ENCODE measurements at places on chromosomes 6 and 20. TPM values are rescaled to one million over a fixed set of nuclear protein-coding genes. Genes with fewer than 3 reads are reported as not detected.

PHACTR1 gene
- total RNA-seq: 10.0 TPM

SYCP2L gene
- total RNA-seq: 6.4 TPM

MYCT1 gene
- 0.61 TPM for total RNA-seq

HLA-DPA1 gene
- total RNA-seq: 0.50 TPM

NOP56 gene
- 256 TPM for total RNA-seq

RSPH4A gene
- total RNA-seq: 0.72 TPM

OR2H2 gene
- total RNA-seq: not detected

CNBD2 gene
- 2.1 TPM for total RNA-seq

SCUBE3 gene
- total RNA-seq: 8.5 TPM

RIMS4 gene
- 0.53 TPM for total RNA-seq

TRAPPC3L gene
- not detected for total RNA-seq

SOBP gene
- total RNA-seq: 4.7 TPM

DNA sequence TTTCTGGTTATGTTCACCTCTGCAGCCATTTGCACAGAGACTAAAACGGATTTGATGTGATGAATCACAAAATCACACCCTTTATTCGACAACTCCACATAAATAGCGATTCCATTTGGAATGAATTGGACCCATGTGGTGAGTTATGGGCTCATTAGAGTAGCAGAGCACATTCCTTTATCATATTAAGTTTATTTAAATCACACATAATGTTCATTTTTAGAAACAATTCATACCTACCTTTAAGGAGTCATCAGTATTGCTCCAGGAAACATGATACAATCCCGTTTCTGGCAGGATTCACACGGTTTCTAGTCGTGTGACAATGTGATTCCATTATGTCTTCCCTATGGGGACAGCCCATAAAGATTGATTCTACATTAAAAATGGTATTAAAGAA is 303.5 kb downstream of the CDH4 start:
- peak; percentile 11 for DNase-seq

DNA sequence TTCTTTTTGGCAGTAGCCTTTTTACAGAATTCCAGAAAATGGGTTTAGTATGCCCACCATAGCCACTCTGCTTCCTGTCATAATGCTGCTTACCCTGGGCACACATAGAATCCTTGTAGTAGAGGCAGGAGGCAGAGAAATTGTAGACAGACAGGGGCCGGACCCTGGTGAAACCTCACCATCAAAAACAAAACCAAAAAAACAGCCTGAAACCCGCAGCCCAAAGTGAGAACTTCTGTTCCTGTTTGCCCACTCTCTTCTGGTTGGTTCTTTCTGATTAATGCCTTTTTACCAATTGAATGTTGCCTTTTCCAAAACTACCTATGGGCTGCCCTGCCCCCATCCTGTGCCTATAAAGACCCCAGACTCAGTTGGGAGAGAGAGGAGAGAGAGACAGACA is 188.2 kb downstream of the CDKAL1 start:
- no peak for DNase-seq

DNA sequence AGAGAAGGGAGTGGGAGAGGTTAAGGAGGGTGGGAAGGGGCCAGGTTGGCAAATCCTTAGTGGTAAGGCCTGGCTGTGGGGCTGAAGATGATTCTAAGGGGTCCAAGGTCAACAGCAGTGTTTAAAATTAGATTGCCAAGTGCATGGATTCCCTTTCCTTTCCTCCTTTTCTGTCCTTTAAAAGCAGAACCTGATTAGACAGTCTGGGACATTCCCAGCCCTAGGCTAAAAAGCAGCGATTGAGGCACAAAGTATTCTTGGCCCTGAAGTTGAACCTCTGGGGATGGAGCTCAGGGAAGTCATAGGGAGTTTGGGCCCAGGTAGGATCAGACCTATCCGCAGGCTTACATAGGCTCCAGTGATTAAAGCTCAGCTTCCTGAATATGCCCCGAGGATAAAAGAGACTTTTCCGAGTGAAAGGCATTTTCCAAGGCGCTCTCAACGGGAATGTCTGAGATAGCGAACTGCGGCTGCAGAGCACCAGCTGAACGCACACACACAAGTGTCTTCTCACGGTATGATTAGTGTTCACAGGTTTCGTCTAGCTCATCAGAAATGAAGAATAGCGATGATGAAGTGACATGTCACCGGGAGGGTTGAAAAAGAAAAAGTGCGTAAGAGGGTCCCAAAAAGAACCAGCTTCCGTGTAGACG is 787 bp upstream of the CARMIL1 start:
- DNase-seq: peak; percentile 32

DNA sequence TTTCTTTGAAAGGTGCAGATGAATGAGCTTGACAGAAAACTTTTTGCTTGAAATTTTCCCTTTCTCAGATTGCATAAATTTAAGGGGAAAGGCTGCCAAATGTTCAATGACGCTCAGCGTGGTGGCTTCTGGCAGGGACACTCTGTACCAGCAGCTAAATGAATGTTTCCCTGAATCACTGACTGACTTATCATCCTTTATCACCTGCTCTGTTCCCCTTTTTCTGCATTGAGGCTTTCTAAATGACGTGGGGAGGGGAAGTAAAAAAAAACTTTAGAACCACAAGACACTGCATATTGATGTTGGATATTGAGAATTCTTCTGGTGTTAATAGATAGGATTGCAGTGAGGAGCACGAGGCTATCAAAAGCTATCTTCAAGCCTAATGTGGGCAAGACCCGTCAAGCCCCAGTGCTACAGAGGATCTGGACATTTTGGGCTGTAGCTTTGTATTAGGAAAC is 46.9 kb upstream of the ENPP5 start:
- DNase-seq: no peak

DNA sequence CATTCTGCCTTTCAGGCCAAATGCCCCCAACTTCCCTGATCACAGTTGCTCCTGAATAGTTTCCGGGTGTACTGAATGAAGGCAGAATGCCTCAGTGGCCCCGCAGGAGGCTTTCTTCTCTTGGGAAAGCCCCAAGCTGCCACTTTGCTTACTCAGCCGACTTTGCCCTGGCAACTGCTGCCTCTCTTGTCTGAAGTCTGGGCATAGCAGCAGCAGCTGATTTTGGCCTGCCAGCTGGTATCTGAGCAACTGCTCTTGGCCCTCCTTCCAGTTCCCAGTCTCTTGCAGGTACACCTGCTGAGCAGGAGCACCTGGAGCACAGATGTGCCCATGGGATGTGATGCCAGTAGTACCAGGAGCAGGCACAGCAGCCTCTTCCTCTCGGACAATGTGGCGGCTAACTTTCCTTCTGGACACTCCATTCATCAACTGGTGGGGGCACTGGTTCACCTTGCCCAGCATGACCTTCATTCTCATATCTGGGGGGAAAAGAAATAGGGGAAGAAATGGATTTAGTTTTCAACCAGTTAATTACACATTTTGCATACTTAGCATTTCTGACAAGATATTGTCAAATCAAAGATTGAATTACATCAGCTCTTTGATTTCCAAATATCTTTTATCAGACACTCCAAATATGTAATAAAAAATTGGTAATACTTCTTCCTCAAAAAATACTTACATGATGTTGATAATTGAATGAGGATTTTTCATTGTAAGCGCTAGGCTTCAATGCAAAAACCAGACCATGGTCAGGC is 468.2 kb downstream of the PKHD1 start:
- no peak for DNase-seq

DNA sequence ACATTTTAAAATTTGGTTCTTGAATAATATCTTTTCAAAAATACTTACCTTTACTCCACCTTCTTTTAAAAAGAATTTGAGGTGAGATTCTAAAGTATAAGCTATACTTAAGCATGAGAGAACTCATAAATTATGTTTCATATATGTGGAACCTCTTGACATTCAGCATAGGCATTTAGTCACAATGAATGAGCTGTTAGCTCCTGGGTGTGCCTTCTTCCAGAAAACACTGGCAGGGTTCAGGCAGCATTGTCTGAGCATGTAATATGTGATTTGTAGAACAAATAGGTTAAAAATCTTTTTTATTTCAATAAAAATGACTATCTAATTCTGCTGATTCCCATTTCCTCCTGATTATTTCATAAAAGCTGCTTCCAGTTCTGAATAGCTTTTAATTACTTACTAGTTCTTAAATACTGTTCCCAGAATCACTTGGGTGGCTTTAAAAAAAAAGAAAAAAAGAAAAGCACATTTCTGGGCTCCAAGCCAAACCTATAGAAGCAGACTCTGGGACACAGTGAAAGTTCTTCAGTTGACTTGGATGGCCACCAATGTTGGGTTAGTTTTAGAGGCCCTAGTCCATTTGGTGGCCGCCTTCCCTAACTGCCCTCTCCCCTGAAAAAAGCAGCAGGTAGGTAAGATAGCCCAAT is 20.2 kb downstream of the RNF8 start:
- no peak for DNase-seq

GRCh38 chr20:23410916-23411695 is 10.2 kb downstream of the NAPB start:
- DNase-seq: no peak

- DNase-seq: no peak
These were observed 872 bp upstream of the RBM39 start for GRCh38 chr20:35742741-35743523.

DNA sequence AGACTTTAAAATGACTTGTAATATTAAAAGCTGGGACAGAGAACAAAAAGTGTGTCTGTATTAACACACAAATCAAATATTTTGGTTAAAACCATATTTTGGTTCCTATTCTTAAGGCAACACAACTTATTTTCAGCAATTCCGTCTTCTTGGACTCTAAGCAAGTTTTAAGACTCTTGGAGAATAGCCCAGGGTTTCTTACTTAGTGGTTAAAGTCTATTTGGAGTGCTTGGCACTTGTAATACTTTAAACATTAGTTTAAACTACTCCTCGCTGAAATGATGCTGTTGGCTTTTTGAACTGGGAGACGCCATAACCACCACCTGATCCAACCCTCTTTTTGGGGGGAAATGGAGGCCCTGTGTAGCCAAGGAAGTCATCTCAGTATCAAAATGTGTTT is 109.7 kb upstream of the GMDS start:
- peak; percentile 25 for DNase-seq

- DNase-seq: no peak
These were observed 8.8 kb upstream of the CD93 start for GRCh38 chr20:23094927-23095326.

- no peak for DNase-seq
These were observed 149.8 kb upstream of the AKIRIN2 start for GRCh38 chr6:87851674-87852299.

- peak; percentile 99 for DNase-seq
These were observed 20.3 kb downstream of the ZMYND8 start for GRCh38 chr20:47336129-47336754.

DNA sequence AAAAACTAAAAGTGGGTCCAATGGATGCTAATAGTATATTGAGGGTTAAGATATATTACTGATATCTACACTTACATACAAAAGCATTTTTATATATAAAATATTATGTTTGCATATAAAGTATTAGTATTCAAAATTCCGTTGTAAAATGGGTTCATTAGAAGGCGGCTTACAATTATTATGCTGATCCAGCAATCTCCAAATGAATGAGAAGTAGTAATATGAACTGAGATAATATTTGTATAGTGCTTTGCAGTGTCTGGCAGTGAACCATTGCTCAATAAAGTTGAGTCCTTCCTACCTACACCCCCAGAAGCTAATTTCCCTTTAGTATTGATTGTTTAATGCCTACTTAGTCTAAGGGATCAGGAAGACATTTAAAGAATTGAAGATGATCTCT is 146.2 kb downstream of the UST start:
- DNase-seq: no peak

GRCh38 chr6:96391776-96392360 is 129.7 kb upstream of the UFL1 start:
- DNase-seq: peak; percentile 7

DNA sequence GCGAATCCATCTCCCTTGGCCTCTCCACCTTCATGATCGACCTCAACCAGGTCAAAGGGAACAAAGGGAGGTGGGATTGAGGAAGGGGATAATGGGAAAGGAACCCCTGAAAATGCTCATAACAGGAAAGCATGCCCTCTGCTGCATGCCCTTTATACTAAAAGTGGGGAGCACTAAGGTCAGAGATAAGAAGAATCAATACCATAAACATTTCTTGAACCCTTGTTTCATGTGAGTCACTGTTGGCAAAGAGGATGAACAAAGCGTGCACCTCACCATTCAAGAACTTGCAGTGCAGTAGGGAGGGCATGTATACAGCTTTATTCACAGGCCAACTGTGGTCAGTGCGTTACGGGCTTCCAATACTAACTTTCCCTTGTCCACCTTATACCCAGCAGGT is 1.7 kb upstream of the SAPCD1 start:
- DNase-seq: no peak

GRCh38 chr6:142728364-142728763 is 216.6 kb downstream of the HIVEP2 start:
- DNase-seq: no peak

GRCh38 chr6:47743744-47744143 is 38.1 kb upstream of the OPN5 start:
- peak; percentile 46 for DNase-seq

DNA sequence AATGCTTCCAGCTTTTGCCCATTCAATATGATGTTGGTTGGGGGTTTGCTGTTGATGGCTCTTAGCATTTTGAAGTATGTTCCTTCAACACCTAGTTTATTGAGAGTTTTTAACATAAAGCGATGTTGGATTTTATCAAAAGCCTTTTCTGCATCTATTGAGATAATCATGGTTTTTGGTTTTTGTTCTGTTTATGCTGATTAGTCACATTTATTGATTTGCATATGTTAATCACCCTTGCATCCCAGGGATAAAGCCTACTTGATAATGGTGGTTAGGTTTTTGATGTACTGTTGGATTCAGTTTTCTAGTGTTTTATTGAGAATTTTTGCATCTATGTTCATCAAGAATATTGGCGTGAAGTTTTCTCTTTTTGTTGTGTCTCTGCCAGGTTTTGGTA is 40.4 kb upstream of the COL9A1 start:
- no peak for DNase-seq

DNA sequence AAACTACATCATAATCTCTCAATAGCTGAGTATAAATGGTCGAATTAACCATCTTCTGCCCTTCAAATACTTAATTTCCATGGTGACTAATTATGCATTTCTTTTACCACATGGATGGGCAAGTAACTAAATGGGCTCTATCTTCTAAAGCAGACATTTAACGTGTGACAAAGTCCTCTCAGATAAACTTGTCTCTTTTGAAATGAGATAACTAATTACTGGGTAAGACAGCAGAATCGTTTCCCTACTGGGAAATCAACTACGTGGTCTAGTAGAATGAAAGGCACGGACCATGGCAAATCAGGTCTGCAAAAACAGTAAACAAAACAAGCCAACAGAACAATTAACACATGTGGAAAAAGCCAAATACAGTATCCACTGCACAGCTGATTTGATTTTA is 137.7 kb downstream of the BACH2 start:
- DNase-seq: no peak

GRCh38 chr6:70622461-70622860 is 45.2 kb upstream of the SMAP1 start:
- no peak for DNase-seq

GRCh38 chr6:136736281-136736960 is 55.9 kb downstream of the MAP3K5 start:
- peak; percentile 38 for DNase-seq

- DNase-seq: no peak
These were observed 266.2 kb downstream of the UTRN start for GRCh38 chr6:144551339-144551738.

GRCh38 chr20:62677678-62678077 is 31.0 kb upstream of the NTSR1 start:
- no peak for DNase-seq

GRCh38 chr20:45097485-45098102 is 3.3 kb downstream of the KCNS1 start:
- DNase-seq: peak; percentile 10

Data from astrocyte (in vitro differentiated cells and primary cell).